ENCODE measurements at places on chromosomes 11 and 22.
A peak's percentile ranks its signal among the peaks of the same experiment; 100 is the strongest.

DNA sequence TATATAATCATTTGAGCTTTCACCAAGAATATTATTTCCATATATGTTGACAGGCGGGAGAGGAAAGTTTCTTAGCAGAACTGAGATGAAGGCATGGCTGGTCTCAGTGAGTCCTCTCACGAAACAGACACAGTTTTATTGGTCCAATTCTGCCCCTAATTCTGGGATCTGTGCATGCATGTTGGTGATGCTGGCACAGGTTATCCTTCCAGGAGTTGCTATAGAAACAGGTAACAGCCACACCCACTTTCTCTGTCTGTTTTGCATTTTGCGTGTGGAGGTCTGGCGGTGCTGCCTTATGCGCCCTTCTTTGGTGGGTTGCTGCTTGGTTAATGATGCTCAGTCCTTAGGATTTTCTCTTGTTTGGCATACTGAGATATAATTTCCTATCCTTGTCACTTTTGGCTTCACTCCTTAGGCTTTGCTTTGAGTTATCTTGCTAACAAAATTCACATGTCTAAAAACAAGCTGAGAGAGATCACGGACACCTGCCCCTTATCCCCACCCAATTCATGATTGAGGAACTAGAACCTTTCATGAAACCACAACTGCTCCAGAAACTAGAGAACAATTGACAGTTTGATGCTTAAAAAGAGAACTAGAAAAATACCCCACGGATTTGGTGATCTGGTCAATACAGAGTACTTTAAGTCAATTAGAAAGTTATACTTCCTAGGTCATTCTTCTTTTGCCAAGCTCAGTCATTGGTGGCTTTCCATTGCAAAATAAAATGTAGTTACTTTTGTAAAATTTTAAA lies 189.3 kb downstream of the FAT3 start:
- peak; percentile 18 for DNase-seq

DNA sequence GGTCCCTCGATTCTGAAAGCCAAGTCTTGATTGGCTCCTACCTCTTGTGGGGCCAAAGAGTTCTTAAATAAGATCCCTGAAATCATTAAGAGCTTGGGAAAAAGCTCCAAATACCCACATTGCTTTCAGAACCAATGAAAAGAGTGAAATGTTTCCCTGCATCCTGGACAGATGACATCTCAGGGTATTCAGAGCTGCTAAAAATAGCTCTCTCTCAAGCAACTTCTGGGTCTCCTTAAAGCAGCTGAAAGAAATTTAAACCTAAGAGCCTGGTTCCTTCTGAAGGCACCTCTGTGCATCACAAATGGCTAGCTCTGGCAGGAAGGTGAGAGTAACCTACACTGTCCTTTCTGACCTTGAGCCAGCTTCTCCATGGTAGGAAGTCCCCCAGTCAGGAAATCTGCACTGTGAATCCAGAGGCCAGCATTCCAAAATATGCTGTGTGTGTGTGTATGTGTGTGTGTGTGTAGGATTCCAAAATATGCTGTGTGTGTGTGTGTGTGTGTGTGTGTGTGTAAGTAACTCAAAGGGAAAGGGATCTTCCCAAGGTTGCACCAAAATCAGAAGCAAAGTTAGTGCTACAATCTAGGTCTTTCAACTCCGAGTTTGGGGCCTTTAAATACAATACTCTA lies 50.1 kb downstream of the RELT start:
- no peak for DNase-seq

DNA sequence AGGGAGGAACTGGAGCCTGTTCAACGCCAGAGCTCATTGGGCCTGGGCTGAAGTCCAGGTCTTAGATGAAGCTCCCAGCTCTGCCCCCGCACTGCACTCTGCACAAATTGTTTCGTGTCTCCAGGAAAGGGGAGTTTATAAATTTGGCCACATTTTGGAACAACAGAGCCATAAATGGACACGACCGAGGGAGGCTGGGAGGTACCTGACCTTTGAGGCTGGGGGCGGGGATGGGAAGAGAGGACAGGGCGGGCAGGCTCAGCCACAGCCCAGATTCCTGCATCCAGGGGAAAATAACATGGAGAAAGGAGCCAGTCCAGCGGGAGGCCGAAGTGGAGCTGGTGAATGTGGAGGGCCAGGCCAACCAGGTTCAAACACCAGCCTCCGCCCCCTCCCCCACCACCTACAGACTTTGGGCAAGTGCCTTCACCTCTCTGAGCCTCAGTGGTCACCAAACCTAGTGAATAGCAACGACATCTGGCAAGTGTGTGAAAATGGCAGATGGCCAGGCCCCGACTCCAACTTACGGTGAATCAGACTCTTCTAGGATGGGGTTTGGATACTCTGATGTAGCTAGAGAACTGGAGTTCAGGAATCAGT lies 36.8 kb upstream of the SMTN start:
- DNase-seq, result no peak

DNA sequence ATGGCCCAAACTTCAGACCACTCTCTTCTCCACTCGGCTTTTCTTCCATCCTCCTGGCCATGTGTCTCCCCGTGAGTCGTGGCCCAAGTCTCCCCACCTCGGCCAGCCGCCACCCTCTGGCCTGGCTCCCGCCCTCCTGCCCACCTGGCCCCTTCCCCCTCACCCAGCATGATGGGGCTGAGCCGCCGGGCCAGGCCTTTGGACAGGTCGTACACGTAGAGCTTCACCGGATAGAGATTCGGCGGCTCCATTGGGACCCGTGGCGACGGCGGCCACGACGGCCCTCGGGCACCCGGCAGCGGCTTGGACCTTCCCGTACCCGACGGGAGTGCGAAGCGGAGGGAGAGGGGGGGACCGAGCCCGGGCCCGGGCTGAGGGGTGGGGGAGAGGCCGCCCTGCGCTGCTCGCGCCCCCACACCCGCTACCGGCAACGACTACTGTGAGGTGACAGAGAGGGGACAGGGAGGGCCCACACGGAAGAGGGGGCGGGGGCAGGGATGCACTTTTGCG lies at the start of gene DESI1:
TSS of gene DESI1 (minus strand) at position 455 of the 510 bp plus-strand sequence. CDS start at position 251, 204 bp downstream.
- DNase-seq, result no peak
